ENCODE measurements at places on chromosomes 1 and 21.

- no peak for DNase-seq
These were observed 8.7 kb downstream of the PGM1 start for GRCh38 chr1:63601912-63602311.

DNA sequence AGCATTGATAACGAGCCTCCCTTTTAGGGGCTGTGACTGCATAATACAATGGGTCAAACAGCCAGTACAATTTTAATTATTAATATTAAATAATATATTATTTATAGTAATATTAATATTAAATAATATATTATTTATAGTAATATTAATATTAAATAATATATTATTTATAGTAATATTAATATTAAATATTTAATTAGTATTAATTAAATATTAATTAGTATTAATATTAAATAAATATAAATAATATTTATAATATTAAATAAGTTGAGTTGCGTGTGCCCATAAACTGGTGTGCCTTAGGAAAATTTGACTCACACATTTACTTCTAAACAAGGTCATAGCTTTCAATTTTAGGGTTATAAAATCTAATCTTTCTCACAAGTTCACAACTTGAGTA, 509.3 kb upstream of the RGS18 start:
- DNase-seq, result no peak

DNA sequence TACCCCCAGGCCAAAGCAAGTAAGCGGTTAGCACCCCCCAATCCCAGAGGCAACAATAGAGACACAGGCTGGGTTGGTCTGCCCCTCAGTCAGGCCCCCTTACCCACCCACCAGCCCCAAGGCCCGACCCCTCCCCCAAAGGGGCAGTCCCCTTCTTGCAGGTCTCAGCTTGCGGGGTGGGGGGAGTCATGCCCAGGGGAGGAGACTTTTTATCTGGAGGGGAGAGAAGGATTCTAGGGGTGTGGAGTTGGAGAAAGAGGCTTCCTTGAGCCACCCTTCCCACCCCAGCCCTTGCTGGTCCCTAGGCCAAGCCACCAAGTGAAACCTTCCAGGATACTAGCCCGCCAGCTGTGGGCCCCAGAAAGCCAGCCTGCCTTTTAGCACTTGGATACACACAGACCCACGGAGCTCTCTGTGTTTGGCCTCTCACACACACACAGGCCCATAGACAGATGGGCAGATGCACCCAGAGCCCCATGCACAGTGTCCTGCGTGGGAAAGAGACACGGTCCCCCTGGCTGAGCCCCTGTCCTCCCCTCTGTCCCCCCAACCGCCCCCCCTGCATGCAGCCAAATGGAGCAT, 7.1 kb downstream of the TMEM54 start:
- no peak for DNase-seq

DNA sequence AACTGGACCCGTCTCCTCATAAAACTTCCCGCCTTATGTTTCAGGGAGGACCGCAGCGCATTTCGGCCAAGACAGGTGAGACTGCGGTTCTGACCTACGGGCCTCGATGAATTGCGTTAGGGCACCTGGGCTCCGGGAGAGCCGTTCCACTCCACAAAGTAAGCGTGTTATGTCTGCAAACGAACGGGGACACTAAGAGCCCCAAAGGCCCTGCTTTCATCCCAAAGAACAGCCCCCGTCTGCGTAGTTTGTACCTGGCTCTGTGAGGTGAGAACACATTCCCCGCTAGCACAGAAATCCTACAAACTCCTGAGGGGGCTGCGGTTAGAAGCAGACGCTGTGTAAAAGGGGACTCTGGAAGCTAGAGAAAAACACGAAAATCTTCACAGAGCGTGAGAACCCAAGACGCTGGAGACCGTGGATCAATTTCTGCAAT, 41.6 kb upstream of the PPIAL4F start:
- DNase-seq, result no peak

GRCh38 chr1:37038227-37039093, 4.1 kb upstream of the GRIK3 start:
- DNase-seq, result no peak

GRCh38 chr1:43536864-43537358, 6.2 kb downstream of the PTPRF start:
- DNase-seq, result no peak

DNA sequence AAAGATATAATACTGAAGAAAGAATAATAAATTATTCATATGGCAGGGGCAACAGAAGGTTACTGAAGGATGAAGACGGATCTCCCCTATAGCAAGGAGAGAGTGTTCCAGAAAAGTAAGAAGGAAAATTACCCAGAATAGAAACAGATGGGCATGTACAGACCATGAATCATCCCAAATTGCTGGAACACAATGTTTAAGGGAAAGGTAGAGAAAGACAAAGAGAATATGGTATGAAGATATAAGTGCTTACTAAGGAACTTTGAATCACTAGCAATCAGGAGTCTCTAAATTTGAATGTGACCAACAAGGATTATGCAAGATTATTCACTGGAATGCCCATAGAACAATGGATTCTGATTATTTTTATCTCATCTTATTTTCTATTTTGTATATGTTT, 375.4 kb downstream of the COL11A1 start:
- no peak for DNase-seq

DNA sequence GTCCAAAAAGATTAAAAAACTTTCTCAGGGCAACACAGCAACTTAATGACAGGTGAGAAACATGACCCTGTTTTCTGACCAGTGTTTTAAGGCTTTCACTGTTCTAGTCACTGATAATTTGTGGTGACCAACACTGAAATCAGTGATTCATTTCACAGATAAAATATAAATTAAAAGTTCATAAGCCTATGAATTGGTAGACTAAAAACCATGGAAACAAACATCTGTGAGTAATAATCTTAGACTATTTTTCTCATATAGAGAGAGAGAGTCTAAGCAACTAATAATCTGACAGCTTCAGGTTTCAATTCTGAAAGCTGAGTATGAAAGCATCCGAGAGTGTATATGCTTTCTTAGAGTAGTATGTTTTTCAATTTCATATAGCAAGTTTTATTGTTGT, 536.9 kb downstream of the ADGRL2 start:
- DNase-seq, result no peak

GRCh38 chr1:88302843-88303486, 381.1 kb upstream of the PKN2 start:
- peak; percentile 5 for DNase-seq

GRCh38 chr1:10705953-10706352, 90.5 kb downstream of the CASZ1 start:
- no peak for DNase-seq

GRCh38 chr1:150596976-150597375, 17.6 kb upstream of the MCL1 start:
- DNase-seq, result no peak

- peak; percentile 51 for DNase-seq
These were observed 144.9 kb upstream of the HOOK1 start for GRCh38 chr1:59669752-59670312.

Measured in suppressor macrophage treated with lipopolysaccharide for 4 hours (primary cell).